SJCRH30 (cell line): ENCODE measurements at places on chromosomes 16 and 17. TPM values are rescaled to one million over a fixed set of nuclear protein-coding genes. Genes with fewer than 3 reads are reported as not detected.

Gene SSTR5
- 3.7 and 4.5 TPM in 2 replicates for total RNA-seq

Gene INCA1
- total RNA-seq, result not detected in 2 replicates

Gene DUS1L
- total RNA-seq, result 112 and 126 TPM in 2 replicates

Gene TMEM106A
- total RNA-seq, result 0.63 and 2.0 TPM in 2 replicates

Gene HEATR9
- not detected in 2 replicates for total RNA-seq

Gene KRTAP9-8
- not detected in 2 replicates for total RNA-seq

Gene TEX19
- 1.0 and 1.4 TPM in 2 replicates for total RNA-seq

Gene NOD2
- total RNA-seq, result not detected in 2 replicates

Gene CCNF
- 52.8 and 54.8 TPM in 2 replicates for total RNA-seq
